ENCODE measurements at places on chromosomes 2 and 18.

DNA sequence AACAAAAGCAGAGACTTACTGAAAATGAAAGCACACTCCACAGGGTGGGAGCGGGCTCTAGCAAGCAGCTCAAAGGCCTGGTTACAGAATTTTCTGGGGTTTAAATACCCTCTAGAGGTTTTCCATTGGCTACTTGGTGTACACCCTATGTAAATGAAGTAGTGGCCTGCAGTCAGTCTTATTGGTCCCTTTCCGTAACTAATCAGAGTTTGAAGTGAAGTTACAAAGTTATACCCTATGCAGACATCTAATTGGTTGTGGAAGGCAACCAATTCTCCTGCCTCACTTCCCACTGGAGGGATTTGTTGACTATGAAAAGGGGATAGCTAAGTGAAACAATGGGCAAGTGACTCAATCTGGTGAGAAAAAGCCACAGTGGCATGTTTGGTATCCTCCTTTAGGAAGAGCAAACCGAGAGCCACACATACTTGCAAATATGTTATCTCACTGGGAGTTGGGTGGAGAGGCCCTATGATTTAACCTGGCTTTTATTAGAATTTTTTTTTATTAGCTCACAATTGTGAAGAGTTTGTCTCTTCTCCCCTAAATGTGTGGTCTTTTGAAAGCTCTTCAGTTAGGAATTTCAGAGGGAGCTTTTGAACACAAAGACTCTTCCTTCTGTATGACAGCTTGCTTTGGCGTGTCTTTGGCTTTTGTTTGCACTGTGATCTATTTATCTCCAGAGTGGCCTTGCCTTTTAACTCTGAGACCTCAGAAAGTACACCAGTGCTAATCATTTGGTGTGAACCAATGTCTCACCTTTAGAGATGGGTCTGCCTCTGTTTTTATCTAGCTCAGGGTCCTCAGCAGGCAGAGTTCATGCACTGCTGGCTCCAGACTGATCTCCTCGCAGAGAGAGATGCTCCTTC, 69.6 kb downstream of the MAP4K4 start:
- DNase-seq: peak; percentile 76

- no peak for DNase-seq
Measured at GRCh38 chr2:119416299-119416923, 15.2 kb upstream of the TMEM37 start.

DNA sequence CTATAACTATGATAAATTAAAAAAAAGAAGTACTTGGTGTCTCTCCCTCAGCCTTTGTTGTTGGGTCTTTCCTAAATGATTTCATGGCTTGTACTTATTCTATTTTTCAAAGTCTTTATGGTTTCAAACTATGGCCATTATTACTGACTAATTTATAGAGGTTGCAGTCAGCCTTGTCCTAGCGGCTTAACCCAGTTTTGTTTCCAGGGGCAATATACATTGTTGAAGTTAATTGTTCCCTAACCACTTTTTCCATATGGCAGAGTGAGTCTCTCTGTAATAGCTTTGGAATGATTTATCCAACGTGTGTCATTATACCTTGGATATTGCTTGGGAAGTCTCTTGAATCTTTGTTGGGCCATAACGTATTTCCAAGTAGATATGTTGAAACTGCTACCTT, 408.8 kb downstream of the HRH4 start:
- no peak for DNase-seq

DNA sequence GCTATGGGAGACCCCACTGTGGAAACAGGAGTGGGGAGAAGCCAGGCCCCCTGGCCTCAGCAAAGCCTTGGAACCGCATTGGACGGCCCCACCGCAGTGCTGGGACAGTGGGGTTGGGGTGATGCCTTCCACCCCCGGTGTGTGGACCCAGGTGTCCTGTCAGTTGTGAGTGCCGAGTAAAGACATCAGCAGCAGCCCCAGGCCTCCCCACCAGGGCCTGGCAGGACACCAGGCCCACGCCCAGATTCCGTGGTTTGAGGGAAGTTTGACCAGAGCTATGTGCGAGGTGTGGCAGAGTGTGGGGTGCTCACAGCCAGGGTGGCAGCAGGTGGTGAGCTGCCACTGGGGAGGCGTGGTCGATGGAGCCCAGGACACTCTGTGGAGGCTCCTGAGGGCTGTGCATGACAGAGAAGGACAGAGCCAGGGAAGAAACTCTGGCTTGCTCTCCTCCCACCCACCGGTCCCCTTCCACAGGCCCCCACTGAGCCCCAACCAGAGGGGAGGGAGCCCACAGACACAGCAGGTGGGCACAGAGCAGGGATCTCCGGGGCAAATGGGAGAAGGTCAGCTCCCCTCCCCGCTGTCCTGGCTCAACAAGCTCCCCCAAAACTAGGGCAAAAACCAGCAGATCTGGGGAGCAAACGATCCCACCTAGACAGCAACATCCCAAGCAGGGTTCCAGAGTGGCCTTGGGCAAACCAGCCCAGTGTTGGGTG, 69.1 kb downstream of the TWIST2 start:
- no peak for DNase-seq

DNA sequence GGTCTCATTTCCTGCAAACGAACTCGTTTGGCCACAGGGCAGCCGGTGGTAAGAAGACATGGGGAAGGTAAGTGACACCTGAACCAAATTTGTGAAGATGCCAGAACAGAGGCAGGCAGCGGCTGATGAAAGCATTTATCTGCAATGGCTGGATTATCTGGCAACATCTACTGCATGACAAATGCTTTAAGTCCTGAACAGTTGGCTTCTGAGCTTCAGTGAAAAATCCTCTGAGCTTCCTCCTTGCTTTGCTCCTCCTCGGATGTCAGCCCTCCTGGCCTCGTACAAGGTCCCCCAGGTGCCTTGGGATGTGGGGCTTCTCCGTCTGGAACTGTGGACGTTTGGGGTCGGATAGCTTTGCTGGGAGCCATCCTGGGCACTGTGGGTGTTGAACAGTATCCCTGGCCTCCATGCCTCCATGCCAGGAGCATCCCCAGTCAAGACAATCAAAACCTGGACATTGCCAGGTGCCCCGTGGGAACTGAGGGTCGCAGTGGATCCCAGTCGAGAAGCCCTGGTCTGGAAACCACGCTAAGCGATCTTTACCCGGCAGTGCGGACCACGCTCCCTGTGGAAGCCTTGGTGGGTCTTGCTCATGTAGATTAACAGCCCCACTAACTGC, 49.3 kb downstream of the KCNG2 start:
- no peak for DNase-seq

DNA sequence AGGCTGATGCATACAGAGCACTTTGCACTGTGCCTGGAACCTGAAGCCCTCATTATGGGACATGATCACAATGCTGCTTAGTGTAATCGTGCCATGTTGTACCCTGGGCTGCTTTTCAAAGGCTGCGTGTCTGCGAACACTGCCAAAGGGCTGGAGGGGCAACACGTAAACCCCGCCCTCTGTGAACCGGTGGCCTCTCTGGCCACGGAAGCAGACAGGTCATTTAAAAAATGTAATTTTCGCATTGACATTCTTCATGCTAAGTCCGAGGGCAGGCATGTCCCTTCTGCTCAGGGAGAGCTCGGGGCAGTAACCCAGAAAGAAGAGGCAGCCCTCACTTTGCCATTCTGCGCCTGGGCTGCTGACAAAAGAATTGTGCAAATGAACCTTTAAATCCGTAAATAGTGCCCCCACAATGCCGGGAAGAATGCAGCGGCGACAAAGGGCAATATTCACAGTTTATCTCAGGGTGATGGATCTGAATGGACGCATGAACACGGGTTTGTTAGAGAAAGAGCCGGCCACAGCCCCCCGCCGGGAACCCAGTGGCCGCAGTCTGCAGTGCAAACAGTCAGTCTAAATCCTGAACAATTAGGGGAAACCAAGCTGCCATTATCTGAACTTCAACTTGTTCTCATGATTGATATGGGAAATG, 226.1 kb downstream of the MYCN start:
- no peak for DNase-seq

GRCh38 chr2:203706403-203706802, at the start of gene CD28:
Gene CD28 (plus strand): TSS chr2:203706639. CDS start chr2:203706697, 58 bp downstream.
- no peak for DNase-seq

DNA sequence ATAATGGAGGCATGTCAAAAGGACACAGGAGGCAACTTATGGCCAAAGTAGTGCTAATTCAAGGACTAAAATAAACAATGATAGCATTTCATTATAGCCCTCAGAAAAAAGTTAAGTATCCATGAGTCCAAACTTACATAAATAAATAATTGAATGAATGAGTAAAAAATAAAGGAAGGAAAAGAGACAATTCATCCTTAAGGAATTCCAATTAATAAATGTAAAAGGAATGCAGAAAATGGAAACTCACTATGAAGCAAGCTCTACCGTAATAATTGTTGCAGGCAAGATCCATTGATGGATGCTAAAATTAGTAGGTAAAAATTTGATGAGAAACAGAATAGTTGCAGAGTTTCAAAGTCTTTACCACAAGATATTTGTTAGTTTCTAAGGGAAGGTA, 88.2 kb upstream of the RAPGEF4 start:
- no peak for DNase-seq

- no peak for DNase-seq
Measured at GRCh38 chr2:239215136-239215925, 185.5 kb downstream of the HDAC4 start.

GRCh38 chr2:161825429-161825828, 201.2 kb downstream of the SLC4A10 start:
- DNase-seq: no peak

DNA sequence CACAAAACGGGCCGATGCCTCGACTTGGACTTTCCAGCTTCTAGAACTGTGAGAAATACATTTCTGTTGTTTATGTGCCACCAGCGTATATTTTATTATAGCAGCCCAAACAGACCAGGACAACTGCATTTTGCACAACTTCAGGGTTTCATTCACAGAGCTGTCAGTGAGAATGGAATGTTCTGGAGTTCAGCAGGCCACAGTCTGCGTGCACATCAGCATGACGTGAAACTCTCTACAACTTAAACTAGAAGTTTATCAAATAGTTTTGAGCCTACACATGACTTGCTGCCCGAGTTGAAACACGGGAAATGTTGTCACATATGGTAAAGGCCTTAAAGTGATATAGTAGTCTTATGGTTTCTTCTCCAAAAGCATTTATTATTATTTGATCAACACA, 3.9 kb upstream of the TRIB2 start:
- DNase-seq: no peak

DNA sequence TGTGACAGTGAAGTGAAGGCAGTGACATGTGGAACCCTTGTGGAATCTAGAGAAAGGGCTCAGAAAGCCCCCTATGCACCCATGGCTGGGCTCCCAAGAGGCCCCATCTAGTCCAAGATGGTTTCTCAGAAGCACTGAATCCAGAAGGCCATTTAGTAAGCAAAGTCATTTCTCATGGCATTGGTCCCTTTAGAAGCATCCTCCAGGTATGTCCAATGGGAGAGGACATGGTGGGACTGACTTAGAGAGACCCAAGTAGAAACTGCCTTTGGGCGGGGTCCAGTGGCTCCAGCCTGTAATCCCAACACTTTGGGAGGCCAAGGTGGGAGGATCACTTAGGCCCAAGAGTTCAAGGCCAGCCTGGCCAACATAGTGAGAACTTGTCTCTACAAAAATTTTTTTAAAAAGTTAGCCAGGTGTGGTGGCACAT, 72.5 kb upstream of the RMDN2 start:
- no peak for DNase-seq

GRCh38 chr2:101277111-101277510, 24.4 kb downstream of the CNOT11 start:
- DNase-seq: no peak

DNA sequence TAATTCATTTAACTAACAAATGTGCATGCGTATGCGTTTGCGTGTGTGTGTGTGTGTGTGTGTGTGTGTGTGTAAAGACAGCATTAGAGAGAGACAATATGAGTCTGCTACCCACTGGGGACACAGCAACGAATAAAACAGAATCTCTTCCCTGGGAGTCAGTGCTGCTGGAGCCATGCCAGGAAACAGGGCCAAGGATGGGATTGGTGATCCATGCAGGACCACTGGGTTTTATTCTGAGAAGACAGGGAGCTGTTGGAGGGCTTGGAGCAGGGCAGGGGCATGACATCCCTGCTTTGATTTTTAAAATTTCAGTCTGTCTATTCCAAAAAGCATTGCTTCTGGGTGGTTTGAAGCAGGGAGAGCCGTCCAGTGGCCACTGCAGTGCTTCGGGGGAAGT, 62.9 kb downstream of the PDCL3 start:
- no peak for DNase-seq
